ENCODE measurements at places on chromosomes 7 and 10. TPM values are rescaled to one million over a fixed set of nuclear protein-coding genes. Genes with fewer than 3 reads are reported as not detected.

Gene C10orf53
- total RNA-seq = not detected

Gene C10orf67
- not detected for total RNA-seq

Gene SLC26A5
- not detected for total RNA-seq

Gene TWIST1
- total RNA-seq = 20.9 TPM

Gene SPDYE2B
- total RNA-seq = not detected

Gene OR6B1
- total RNA-seq = not detected

Gene FBXL13
- total RNA-seq = 2.9 TPM

Gene UPK3BL2
- total RNA-seq = 0.12 TPM

Gene ALKBH4
- 20.8 TPM for total RNA-seq

Gene SLIT1
- not detected for total RNA-seq

Gene FFAR4
- not detected for total RNA-seq

Gene TMEM106B
- 120 TPM for total RNA-seq

Gene IGF2BP3
- 74.1 TPM for total RNA-seq

Gene NEUROD6
- total RNA-seq = not detected

Gene JAKMIP3
- 0.26 TPM for total RNA-seq

Gene NEUROG3
- not detected for total RNA-seq

Gene OPALIN
- total RNA-seq = not detected

Gene SORCS3
- total RNA-seq = not detected

Gene OPTN
- total RNA-seq = 76.6 TPM

Gene RNF32
- not detected for total RNA-seq

Gene IFIT1B
- not detected for total RNA-seq

Gene MYOZ1
- 1.1 TPM for total RNA-seq

Gene BMPR1A
- 50.1 TPM for total RNA-seq

Gene VAX1
- total RNA-seq = not detected

Gene PRTFDC1
- total RNA-seq = 15.8 TPM

Gene LOXL4
- total RNA-seq = 24.9 TPM

Gene TAS2R41
- total RNA-seq = not detected

Gene OR6V1
- total RNA-seq = not detected

Gene INA
- not detected for total RNA-seq

Gene TYW1B
- total RNA-seq = 1.3 TPM

Gene FXYD4
- not detected for total RNA-seq

Gene C10orf90
- total RNA-seq = 0.57 TPM

Gene NPY
- total RNA-seq = not detected

Gene SLC26A3
- not detected for total RNA-seq

Gene RAMP3
- not detected for total RNA-seq

Gene LRMDA
- 0.07 TPM for total RNA-seq

Gene ANKRD1
- total RNA-seq = 1,018 TPM

Measured in A172 (cell line).